ENCODE measurements at places on chromosomes 16 and 17.

- DNase-seq: peak; percentile 85
Measured at GRCh38 chr17:40075201-40075941, 12.6 kb downstream of the THRA start.

- DNase-seq: no peak
Measured at GRCh38 chr16:57462978-57463362, 491 bp downstream of the POLR2C start.

DNA sequence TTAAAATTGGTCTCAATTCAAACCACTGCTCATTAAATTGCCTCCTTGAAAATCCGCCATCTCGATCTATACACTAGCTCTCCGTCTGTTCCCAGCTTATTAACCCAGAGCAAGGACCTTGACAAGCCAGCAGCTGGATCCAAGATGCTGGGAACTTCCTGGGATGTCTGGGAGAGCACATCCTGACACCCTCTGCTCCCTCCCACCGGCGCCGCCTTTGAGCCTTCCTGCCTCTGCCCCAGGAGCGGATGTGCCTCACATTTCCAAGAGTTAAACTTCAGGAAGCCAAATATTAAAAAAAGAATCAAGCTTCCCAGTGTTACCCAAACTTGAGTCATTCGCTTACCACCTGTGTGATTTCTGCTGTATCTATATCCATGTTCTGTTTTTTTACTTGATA, 107.9 kb downstream of the HAPSTR1 start:
- no peak for DNase-seq

DNA sequence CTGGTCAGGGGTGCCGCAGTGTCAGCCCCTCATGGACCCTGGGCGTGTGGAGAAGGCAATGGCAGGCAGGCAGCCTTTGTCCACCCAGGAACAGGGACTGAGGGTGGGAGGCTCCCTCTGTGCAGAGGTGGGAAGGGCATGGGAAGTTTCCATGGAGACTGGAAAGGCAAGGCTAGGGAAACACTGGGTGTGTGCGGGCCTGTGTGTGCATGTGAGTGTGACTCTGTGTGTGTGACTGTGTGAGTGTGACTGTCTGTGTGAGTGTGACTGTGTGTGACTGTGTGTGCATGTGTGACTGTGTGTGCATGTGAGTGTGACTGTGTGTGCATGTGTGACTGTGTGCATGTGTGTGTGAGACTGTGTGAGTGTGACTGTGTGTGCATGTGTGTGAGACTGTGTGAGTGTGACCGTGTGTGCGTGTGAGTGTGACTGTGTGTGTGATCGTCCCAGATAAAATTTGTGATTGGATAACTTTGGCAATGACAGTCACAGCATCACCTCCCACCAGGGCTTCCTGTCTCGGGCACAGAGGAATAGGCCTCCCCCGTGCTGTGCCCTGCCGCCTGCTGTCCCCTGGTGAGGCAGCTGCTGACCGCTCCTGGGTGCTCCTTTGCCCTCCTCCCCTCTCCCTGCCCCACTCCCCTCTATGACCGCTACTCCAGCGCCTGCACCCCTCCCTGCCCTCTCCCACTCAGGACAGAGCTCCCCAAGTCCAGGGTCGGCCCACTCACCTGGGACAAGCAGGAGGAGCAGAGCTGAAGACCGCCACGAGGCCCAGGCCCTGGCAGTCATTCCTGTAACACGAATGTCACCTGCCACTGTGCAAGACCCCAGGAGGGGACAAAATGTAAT, 698 bp downstream of the CD300C start:
- no peak for DNase-seq

DNA sequence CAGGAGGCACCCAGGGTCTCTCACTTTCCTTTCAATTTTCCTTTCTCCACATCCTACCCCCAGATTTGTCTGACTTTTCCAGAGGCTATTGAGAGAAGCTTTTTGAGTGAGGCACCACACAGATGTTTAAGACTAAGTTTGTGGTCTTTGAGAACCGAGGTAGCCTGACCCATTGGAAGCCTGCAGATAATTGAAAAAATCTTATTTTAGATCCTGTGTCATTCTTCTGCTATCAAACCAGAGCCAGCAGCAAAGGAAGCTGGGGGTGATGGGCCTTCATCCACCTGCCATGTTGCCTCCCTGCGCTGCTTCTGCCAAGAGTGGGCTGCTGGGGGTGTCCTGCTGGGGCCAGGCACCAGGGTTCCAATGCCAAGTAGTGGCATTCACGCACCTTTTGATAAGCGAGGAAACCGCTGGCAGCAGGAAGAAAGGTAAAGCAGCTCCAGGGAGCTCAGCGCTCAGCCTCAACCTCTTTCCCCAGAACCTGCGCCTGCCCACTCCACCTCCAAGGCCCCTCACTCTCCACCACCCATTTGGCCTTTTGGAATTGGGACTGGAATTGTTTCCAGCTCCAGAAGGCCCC, 55.6 kb downstream of the MPRIP start:
- DNase-seq: no peak

GRCh38 chr16:17951378-17951777, 385.2 kb downstream of the NPIPA8 start:
- DNase-seq: no peak

DNA sequence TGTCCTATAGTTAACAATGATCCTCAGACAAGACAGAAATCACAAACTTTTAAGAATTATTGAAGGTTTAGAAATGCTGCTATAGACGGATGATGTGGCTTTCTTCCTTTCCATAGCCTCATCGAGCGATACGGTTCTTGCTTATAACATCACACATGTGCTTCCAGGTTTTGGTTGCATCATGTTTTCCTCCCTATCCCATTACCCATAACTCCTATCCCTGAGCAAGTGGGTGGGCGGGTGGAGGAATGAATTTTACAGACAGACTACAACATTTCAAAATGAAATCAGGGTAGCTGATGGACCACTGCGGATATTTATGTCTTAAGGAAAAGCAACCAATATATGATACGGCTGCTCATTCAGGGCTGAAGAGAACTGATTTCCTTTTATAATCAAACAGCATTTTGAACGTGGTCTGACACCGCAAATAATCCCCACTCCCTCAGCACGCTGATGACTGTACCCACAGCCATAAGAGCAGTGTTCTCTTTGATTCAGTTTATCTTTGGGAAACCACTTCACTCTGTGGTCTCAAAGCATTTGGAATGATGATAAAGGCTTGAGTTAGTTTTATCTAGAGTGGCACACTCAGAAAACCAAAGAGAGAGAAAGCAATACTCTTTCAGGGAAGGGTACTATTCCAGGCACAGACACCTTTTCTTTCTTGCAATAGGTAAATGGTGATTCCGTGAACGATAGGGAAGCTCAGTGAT, 4.6 kb upstream of the AKTIP start:
- no peak for DNase-seq

GRCh38 chr16:83958137-83958845, 5.3 kb downstream of the OSGIN1 start:
- no peak for DNase-seq

DNA sequence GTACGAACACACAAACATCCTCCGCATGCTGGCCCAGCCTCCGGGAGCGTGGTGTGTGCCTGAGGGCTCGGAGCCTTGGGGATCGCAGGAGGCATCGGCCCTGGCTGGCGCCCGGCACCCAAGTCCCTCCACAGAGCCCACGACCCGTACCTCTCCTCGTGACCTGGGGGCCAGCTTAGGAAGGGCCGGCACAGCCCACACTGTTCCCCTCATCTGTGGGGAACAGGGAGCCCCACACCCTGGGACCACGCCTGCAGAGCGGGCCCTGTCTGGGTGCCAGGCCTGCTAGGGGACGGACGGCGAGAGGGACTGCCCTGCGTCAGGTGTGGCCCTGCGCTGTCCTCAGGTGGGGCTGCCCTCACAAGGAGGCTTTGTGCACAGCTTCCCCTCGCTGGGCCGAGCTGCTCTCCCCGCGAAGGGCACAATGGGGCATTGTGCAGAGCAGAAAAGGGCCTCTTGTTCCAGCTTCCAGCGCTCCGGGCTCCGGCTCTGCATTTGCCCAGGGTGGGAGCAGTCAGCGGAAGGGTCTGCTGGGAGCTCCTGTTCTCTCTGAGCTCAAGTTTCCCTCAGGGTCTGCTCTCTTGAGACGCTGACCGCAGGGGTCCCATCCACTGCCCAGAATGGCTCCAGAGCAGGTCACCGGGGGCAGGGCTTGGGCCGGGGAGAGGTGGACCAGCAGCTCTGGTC, 1.7 kb upstream of the LMF1 start:
- no peak for DNase-seq

DNA sequence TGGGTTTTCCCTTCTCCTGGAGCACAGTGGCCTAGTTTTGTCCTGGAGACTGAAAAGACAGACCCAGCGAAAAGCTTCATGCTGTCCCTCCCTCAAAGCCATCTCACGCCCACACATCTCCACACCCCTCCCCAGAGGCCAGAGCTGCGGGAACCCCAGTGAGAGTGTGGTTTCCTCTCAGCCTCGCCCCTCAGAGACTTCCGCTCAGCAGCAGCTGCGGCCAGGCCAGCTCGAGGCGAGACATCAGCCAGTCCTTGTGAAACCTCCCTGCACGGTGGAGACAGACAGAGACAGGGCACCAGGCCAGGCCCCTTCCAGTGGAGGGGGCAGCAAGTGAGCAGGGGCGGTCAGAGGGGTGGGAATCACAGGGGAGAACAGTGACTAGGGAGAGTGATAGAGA, 77.0 kb upstream of the TNRC6C start:
- peak; percentile 76 for DNase-seq

- DNase-seq: peak; percentile 98
Measured at GRCh38 chr16:81006813-81007695, at the start of the genes CENPN and CMC2. TSS of gene CENPN (plus strand) at chr16:81007214. CDS start at chr16:81011940, 4,726 bp downstream. TSS of gene CMC2 (minus strand) at chr16:81006885. CDS start at chr16:80997394, 9,491 bp downstream.

DNA sequence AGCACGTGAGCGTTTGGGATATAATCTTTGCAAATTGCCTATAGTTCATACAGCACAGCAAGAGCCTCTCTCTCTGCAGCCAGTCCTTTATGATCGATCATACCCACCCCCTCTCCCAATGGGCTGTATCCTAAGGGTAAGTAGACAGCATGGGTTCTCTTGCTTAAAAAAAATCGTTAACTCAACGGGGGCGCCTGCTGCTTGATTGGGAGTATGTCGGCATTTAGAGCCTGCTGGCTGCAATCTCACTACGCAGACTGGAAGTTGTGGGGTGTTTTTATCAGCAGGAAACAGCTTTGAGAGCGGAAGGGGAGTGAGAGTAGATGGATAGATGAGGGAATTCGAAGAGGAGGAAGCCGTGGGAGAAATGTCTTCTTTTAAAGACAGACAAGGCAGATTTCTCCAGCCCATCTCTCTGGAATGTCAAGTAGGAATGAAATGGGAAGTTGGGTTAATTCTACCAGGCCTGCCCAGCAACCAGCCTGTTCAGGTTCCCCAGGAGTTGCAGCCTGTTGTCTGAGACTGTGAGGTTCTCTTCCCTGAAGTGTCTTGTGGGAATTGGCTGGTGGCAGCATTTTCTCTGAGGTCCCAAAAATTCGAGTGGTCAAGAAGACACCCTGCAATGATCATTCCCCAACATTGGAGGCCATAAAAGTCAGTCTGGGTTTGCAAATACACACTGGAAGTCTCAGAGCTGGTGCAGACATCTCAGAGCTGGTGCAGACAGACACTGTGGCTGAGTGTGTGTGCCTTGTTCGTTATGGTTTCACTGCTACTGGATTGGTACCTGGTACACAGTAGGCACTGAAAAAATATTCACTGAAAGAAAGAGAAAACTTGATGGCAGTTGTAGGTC, 65.6 kb downstream of the PRKCB start:
- no peak for DNase-seq

DNA sequence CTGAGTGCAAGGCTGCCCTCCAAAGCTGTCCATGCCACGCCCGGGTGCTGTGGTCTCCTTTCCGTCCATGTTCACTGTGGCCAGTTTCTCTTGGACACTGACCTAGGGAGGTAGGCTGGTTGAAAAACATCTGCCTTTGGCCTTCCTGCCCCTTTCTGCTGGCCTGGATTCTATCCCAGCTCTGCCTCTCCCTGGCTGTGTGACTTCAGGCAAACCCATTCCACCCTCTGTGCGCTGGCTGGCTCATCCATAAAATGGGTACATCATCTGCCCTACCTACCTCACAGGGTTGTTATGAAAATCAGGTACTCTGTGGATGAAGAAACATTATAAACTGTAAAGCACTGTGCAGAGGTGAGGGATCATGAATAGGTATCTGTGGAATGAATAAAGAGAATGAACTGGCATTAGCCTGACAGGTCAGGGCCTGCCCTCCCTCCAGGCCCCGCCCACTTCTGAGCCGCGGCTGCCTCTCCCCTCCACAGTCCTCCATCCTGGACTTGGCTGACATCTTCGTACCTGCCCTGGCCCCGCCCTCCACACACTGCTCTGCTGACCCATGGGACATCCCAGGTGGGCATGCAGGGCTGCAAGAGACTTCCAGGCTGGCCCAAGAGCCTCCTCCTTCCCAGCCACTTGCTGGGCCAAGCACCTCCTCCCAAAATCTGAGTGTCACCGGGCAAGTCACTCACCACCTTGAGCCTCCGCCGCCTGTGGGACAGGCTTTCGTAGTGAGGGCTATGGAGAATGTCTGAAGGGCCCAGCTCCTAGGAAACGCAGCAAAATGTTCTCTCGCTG, 7.0 kb upstream of the SPATA20 start:
- DNase-seq: no peak

- DNase-seq: peak; percentile 57
Measured at GRCh38 chr16:11160676-11161115, 95.3 kb downstream of the SOCS1 start.

DNA sequence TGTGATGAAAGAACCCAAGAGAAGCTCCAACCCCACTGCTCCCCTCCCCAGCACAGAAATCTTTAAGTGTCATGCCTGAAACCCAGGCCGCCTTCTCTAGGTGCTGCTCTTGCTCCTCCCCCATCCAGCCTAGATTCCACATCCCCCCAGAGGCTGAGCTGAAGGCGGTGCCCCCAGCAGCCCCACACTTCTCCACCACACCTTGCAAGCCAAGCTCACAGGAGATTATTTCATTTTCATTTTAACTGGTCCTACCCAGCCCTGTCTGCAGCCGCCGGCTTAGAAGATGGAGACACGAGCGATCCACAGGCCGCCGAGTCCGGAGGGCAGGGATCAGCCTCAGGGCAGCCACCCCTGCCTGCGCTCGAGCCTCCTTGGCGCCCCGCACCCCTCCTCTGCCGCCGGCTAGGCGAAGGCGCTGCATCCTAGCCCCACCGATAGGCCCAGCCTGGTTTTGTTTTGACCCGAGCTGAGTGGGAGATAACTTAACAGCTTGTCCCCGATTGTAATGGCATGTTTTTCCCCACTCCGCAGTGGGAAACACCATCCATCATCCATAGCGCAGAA, 125.3 kb downstream of the RBFOX3 start:
- no peak for DNase-seq

- DNase-seq: no peak
Measured at GRCh38 chr16:55871411-55872038, 3.6 kb downstream of the CES5A start.

DNA sequence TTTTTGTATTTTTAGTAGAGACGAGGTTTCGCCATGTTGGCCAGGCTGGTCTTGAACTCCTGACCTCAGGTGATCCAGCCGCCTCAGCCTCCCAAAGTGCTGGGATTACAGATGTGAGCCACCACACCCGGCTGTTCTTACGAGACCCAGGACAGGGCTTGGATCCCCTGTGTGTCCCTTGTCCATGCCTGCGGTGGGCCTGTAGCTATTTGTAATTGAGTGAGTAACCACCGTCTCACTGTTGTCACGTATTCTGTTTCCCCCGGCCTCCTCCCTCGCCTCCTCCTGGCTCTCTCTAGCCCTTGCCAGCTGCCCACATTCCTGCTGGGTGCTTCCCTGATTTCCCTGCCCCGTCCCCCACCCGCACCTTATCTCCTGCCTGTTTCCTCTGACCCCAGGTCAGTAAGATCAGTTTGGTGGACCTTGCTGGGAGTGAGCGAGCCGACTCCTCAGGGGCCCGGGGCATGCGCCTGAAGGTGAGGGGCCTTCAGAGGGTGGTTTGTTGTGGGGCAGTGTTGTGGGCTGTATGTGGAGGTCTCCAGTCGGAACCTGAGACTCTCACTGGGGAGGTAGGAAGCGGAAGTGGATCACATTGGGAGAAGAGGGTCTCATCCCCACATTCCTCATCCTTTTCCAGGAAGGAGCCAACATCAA, 5.6 kb downstream of the KIF1C start:
- no peak for DNase-seq

GRCh38 chr17:81577278-81578000, 25.3 kb upstream of the FAAP100 start:
- no peak for DNase-seq
